ENCODE measurements at places on chromosomes 6 and 20. TPM values are rescaled to one million over a fixed set of nuclear protein-coding genes. Genes with fewer than 3 reads are reported as not detected.

WDR27 gene
- 9.3 TPM for total RNA-seq

OR2H2 gene
- not detected for total RNA-seq

LHFPL5 gene
- not detected for total RNA-seq

NOX3 gene
- not detected for total RNA-seq

SLC22A2 gene
- total RNA-seq: not detected

TOMM34 gene
- total RNA-seq: 14.8 TPM

DEF6 gene
- total RNA-seq: 4.0 TPM

C20orf144 gene
- 0.23 TPM for total RNA-seq

SMPDL3A gene
- total RNA-seq: 6.6 TPM

CD109 gene
- 13.3 TPM for total RNA-seq

LMBRD1 gene
- 50.4 TPM for total RNA-seq

MEP1A gene
- total RNA-seq: 0.17 TPM

IP6K3 gene
- total RNA-seq: 1.2 TPM

All from esophagus muscularis mucosa (tissue), 4 donors.